ENCODE measurements at places on chromosomes 1 and 21.

DNA sequence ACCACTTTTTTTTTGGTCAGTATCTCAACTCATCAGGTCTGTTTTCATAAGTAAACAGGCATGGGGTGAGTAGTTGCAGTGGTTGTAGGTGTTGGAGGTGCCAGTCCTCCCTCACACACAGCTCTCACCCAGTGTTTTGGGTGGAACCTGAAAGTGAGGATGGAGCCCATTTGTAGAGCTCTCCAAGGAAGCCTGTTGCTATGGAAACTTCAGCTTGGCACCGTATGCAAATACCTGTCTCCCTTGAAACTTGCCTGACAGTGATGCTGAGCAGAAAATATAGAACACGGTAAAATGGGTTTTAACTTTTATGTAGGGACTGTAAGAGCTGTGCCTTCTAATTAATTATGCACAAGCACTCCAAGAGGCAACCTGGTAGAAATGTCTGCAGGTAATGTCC lies 214.1 kb downstream of the AJAP1 start:
- DNase-seq: peak; percentile 61

DNA sequence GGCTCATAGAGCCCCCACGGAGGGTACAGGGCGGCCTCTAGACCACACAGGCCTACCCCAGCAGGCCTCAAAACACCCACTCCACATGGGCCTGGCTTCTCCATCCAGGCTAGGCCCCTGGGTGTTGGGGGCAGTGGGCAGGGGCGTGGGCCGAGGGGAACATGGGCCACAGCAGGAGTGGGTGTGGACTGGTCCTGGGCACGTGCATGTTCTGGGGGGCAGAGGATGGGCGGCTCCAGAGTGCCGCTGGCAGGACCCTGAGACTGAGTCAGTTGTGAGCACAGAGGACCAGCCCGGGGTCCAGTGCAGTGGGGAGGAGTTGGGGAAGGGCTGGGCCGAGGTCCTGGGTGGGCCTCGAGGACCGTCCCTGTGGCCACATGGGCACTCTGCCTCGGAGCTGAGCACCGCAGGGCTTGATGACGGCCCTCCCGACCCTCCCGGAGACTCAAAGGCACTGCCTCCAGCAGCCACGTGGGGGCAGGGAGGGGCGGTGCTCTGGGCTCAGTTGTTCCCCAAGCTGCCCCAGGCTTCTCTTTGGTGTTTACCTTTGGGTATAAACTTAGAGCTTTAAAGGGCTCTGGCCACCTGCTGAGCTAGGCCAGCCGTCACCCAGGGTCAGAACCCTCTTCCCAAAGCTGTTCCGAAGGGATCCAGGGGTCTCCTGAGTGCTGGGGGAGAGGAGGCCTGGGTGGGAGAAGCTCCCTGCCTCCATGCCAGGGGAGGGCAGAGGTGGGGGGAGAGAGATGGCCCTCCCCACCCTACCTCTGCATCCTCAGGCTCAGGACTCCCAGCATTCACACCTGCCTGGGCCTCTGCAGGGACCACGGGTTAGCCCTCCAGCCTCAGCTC lies 79.9 kb downstream of the MORN1 start:
- peak; percentile 66 for DNase-seq

DNA sequence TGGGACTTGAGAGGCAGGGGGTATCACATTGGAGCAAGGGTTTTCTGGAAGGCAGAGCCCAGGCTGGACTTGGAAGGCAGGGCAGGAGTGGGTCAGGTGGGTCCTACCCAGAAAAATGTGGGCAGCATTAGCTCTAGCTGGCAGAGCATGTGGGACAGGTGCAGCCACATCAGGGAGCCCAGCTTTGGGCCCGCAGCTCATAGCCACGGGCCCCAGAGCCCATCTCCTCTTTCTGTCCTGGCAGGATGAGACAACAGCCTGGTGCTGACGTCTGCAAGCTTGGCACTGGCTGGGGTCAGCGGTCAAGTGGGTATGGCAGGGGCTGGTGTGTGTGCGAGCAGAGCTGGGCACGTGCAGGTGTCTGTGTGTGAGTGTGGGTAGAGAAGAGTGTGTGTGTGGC lies 154.7 kb downstream of the GRIK3 start:
- no peak for DNase-seq

DNA sequence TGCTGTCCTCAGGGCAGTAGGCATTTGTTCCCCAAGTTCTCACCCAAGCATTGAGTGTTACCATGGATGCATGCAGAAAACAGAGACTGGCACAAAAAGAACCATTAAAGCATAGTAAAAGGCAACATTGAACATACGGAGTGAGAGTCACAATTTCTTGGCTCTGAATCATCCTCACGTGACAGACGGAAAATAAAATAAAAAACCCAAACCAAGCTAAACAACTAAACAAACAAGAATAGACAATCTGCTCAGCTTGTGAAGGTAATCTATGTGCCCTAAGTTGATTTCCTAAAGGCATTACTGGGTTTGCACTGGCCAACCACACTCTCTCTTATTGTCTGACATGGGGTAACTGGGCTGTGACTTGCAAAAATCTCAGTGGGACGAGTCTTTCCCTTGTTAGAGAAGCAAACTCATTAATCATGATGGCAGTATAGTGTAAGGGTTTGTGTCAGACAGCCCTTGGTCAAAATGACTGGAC lies 306.0 kb downstream of the ASTN1 start:
- DNase-seq: peak; percentile 17

DNA sequence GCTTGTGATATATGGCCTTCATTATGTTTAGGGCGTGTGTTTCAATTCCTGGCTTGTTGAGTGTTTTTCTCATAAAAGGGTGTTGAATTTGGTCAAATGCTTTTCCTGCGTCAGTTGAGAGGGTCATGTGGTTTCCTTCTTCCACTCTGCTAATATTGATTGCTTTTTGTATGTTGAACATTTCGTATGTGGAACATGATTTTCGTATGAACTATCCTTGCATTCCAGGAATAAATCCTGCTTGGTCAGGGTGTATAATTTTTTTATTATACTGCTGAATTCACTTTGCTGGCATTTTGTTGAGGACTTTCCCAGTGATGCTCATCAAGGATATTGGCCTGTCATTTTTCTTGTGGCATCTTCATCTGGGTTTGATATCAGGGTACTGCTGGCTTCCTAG lies 4.7 kb upstream of the ATAD3A start:
- no peak for DNase-seq

DNA sequence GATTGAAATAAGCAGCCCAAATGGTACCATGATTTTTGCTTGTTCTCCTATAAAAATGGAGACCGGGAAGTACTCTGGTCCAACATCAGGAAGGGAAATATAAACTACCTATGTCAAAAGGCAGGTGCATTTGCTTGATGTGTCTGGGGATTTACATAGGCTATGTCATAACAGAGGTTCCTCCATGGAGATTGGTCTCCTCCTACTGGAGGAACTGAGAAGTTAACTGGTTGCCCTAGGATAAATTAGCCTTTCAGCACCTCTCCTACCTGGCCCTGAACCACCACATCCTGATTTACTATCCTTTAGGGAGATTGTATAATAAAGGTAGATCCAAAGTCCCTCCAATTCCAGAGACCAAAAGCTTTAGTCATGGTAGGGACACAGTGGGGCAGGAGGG lies 1109.3 kb upstream of the B3GALT2 start:
- DNase-seq: no peak

Data from brain (organoid and tissue), 16 donors.